Stimulated activated CD8-positive, alpha-beta memory T cell treated with anti-CD3 and anti-CD28 coated beads, Interleukin-7, amount 100 ng/mL, for 24 hours (primary cell): ENCODE measurements at places on chromosomes 5 and 9.

DNA sequence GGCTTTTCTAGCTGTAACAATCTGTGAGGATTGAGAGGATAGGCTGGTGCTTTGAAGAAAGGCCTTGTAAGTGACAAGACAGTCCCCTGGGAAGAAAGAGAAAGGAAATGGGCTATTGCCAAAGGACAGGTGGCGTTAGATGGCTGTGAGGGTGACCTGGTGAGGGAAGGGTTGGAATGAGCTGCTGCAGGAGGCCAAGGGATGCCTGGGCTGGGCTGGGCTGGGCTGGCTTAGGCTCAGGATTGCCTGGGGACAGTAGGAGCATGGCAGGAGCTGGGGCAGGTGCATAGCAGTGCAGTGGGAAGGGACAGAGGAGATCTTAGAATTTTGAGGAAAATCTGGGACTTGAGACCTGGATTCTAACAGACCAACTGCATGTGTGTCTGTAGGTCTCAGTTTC is 9.7 kb upstream of the MYOZ3 start:
- DNase-seq = no peak

DNA sequence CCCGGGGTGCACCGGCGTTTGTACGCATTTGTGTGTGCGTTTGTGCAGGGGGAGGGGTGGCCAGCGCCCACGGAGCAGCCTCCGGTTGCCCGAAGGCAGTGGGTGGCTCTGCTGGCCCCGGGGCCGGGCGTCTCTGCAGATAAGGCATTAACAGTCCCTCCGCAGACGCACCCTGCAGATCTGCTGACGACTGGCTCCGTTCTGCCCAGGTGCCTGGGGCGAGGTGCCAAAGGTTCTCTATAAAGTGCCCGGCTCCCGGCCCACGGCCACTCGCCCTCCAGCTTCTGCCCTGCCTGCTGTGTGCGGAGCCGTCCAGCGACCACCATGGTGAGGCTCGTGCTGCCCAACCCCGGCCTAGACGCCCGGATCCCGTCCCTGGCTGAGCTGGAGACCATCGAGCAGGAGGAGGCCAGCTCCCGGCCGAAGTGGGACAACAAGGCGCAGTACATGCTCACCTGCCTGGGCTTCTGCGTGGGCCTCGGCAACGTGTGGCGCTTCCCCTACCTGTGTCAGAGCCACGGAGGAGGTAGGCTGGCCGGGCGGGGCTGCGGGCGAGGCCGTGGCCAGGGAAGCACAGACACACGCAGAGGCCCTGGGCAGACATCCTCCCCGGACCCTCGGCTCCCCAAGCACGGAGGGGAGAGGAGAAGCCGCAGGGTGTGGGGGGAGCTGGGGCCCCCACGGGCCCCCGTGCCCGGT is at the start of gene SLC6A19:
TSS of gene SLC6A19 (plus strand) at position 269 of the 699 bp plus-strand sequence. CDS start at position 325, 56 bp downstream.
- no peak for DNase-seq

- no peak for DNase-seq
Observed at GRCh38 chr9:133100506-133101355, 20.3 kb downstream of the RALGDS start.

- DNase-seq = no peak
Observed at GRCh38 chr5:8094304-8094703, 225.4 kb downstream of the MTRR start.

GRCh38 chr5:99460701-99461100 is 531.9 kb upstream of the CHD1 start:
- no peak for DNase-seq

- no peak for DNase-seq
Observed at GRCh38 chr9:131271506-131271931, 4.8 kb downstream of the FAM78A start.

DNA sequence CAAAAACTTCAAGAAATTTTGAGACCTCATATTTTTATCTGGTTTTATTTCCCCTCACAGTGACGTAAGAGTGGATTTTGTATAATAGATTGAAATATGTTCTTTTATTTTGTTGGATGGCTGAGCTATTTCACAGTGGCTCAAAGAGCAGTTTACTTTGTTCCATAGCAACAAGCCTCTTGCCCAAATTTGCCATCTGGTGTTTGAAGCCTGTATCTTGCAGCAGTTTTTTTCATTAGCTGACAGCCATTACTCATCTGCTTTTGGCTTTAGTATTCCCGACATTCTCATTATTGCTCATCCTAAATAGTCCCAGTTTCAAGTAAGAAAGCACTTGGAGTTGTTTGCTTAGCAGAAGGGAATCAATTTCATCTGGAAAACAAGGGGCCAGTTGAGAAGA is 36.3 kb downstream of the GDA start:
- no peak for DNase-seq

DNA sequence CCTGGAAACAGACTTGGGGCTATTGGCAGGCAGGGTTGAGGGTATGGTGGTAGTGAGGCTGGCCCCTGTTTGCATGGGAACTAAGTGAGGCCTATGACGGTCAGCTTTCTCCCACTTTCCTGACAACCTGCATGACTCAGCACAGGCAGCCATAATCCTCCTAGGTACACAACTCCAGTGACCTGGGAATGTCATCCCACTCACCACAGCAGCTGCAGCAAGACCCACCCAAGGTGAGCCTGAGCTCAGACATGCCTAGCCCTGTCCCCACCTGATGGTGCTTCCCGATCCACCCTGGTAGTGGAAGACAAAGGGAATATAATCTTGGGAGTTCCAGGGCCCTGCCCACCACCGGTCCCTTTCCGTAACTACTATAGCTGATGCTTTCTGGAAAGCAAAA is 178.7 kb downstream of the NDUFS4 start:
- no peak for DNase-seq

DNA sequence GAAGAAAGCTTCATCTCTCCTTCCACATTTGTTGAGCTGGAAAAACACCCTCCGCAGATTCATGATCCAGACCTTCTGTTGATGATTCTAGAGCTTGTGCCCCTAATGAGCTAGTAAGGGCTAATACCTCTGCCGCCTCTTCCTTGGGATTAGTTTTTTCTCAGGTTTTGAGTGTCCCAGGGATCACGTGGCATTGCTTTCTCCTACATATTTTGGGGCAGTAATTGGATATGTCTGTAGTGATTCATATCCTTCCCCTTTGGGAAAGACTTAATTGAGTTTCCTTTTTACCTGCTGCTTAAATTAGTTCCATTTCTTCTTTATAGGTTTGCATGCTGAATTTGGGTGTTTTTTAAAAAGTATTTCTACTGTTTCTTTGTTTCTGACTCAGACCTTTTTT is 143.9 kb downstream of the GOLPH3 start:
- DNase-seq = no peak

- DNase-seq = no peak
Observed at GRCh38 chr9:16500386-16500785, 370.1 kb downstream of the BNC2 start.

- DNase-seq = no peak
Observed at GRCh38 chr9:121598167-121598964, 53.1 kb upstream of the DAB2IP start.

DNA sequence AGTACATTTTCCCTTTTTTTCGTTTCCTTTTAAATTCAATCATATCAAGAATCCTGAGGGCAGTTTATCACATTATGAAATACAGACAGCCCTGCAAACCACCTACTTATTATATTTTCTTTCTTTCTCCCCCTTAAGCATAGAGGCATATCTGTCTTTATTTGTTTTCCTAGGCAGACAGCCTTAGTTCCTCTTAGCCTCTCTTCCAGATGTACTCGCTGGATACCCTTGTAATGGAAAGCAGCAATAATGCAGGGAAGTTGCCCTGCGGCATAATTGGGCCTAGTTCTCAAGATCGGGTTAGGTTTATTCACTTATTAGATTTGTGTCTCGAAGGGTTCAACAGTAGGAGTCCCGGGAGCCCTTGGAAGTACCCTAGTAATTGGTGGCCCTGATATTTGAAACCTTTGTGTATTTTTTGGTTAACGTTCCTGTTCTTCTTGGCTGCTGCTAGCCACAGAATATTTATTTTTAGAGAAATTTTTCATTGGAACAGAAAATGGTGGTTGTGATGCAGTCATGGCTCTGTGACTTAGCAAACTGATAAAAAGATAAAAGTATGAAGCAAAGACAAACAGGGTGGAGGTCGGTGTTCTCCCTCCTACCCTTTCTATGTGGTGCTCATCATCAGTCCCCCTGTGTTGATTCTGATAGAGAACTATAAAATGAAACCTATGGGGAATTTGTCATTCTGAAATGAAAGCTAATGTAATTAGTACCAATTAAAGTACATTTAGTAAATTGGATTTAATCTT is 6.4 kb downstream of the TLE4 start:
- DNase-seq = no peak

DNA sequence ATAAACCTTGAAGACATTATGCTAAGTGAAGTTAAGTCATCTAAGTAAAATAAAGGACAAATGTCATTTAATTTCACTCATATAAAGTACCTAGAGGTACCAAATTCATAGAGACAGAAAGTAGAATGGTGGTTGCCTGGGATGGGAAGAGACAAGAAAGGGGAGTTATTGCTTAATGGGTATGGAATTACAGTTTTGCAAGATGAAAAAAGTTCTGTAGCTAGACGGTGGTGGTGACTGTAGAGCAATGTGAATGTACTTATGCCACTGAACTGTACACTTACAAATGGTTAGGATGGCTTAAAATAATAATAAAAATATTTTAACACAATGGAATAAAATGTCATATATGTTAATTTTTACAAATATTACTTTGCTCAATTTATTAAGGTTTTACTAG is 128.0 kb downstream of the MPDZ start:
- no peak for DNase-seq

GRCh38 chr5:139985290-139985689 is 57.8 kb downstream of the NRG2 start:
- no peak for DNase-seq

GRCh38 chr5:122901346-122901745 is 55.9 kb downstream of the SNX24 start:
- no peak for DNase-seq

GRCh38 chr9:41229408-41230401 is 40.6 kb upstream of the ZNG1F start:
- DNase-seq = no peak

DNA sequence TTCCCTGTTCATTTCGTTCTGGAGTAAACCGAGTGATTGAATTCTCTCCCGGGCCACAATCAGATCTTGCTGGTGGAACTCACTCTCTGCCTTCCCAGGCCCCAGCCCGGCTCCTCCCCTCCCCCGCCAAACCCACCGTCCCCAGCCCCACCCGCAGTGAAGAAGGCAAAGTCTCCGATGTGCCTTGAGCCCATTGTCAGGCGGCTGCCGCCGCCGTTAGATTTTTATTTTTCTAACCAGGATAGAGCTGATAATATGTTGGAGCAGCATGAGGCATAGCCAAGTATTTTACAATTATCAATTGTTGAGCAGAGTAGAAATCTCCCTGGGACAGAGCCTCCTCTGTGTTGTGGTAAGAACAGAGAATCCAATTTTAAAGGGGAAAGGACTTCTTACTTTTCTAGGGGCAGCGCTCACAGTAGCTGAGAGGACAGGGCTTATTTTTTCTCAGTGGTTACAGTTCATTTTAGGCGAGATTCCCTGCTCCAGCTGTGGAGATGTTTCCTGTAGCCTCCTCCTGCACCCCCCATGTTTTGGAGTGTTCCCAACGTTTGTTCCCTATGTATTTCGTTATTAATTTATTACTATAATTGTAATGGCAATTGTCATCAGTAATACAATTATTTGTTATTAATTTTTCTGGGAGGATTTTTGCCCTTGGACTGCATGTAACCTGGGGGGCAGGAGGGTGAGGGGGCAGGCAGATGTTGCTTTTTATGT is 1.3 kb downstream of the PSAT1 start:
- no peak for DNase-seq
